ENCODE measurements at places on chromosomes 7 and 10.

DNA sequence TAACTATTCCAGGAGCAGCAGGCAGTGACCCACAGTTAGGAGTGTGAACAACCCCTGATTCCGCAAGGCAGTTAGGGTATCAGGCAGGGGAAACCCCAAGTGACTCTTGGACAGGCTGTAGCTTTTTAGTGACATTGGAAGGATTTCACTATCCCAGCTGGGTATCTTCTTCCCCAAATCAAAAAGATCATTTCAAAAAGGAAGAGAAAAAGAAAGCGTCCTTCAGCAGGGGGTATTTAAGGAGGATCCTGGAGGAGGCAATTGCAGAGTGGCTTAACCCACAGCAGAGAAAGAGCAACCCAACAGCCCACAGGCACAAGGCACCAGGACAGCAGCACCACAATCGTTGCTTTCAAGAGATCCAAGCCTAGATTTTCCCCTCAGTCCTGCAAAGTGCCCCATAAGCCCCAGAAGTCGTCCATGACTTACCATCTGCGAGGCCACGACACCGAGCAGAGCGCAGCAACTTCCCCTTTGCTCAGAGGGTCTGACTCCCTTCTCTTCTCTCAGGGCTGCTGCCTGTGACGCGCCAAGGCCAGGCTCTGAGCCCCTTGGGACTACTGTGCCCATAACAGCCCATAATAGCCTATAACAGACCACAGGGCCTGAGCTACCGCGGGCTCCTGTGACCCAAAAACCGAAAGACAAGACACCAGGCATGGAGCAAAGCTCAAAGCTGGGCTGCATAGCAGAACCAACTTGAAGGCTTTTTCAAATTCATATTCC is 19.8 kb downstream of the PIK3AP1 start:
- no peak for DNase-seq

- no peak for DNase-seq
Measured at GRCh38 chr7:91351374-91351773, 87.1 kb downstream of the FZD1 start.

DNA sequence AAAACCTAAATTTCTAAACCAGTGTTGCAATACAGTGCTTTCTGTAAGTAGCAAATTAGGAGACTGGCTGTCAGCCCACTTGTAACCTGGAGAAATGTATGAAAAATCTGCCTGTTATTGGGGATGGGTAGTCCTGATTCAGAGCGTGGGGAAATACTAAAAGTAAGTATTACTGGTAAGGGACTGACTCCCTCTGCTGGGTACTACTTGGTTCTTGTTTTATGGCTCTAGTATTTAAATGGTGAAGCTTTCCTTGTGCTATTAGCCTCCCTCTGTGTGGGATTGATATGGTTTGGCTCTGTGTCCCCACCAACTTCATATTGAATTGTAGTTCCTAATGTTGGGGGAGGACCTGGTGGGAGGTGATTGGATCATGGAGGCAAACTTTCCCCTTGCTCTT is 886.1 kb downstream of the SORCS1 start:
- DNase-seq: no peak

DNA sequence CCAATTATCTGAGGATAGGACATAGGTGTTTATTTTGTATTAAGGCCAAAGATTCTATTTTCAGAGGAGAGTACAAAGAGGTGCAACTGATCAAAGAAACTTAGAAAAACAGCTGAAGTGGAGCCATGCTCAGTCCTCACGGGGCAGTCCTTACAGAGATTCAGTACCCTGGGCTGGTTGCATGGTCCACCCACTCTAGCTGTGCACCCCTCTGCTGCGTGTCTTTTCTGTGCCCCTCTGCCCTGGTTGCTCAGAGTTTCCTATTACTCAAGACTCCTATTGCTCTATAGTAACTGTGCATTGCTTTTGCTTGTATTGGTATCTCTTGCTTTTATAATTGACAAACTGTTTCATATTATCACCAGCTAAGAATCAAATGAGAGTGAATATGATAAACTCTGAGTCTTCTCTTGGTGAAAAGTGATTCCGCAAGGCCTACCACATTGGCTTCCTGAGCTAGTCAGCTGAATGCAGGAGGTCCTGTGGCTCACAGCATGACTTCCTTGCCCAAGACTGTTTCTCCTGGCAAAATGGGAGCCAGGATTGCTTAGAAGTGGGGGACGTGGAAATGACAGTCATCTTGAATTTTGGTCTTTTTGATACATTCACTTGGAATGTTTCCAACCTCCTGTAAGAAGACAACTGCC is 137.0 kb downstream of the GLCCI1 start:
- no peak for DNase-seq

DNA sequence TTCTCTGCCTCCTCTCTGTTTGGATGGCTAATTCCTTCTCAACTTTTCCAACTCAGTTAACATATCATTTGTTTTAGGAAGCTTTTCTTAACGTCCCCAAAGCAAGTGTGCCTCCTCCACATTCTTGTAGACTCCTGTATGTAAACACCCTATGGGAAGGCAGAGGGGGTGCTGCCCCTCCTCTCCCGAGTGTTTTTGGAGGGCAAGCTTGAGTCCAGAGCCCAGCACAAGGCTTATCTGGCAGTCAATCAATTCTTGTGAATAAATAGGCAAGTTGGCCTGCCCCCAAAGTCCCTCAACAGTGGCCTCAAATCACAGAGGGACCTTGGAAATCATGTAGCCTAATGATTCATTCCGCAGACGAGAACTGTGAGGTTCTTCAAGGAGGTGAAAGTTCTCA is 305.6 kb downstream of the RPS24 start:
- DNase-seq: no peak

DNA sequence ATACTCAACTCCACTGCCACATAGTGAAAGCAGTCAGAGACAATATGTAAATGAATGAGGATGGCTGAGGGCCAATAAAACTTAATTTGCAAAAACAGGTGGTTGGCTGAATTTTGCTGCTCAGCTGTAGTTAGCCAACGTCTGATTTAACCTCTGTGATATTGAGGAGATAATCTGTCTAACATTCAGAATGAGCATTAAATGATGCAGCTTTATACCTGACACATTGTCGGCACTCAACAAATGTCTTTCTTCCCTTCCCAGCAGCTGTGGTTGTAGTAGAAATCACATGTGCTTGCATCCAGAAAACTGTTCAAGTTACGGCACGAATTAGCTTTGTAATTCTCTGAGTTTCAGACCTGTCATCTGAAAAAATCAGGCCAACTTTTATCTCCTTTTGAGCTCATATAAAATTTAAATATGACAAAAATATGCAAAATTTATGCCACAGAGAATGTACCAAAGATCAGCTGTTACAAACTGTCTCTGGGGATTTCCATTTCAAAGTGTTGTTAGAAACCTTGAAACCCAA is 1239.7 kb downstream of the GATA3 start:
- DNase-seq: no peak

Measured in NCI-H1436 treated with DMSO at 0.1 percent for 48 hours (cell line).